ENCODE measurements at places on chromosomes 13 and 19.

GRCh38 chr19:38792250-38793111 is 3.5 kb downstream of the LGALS7B start:
- DNase-seq, result peak; percentile 64

DNA sequence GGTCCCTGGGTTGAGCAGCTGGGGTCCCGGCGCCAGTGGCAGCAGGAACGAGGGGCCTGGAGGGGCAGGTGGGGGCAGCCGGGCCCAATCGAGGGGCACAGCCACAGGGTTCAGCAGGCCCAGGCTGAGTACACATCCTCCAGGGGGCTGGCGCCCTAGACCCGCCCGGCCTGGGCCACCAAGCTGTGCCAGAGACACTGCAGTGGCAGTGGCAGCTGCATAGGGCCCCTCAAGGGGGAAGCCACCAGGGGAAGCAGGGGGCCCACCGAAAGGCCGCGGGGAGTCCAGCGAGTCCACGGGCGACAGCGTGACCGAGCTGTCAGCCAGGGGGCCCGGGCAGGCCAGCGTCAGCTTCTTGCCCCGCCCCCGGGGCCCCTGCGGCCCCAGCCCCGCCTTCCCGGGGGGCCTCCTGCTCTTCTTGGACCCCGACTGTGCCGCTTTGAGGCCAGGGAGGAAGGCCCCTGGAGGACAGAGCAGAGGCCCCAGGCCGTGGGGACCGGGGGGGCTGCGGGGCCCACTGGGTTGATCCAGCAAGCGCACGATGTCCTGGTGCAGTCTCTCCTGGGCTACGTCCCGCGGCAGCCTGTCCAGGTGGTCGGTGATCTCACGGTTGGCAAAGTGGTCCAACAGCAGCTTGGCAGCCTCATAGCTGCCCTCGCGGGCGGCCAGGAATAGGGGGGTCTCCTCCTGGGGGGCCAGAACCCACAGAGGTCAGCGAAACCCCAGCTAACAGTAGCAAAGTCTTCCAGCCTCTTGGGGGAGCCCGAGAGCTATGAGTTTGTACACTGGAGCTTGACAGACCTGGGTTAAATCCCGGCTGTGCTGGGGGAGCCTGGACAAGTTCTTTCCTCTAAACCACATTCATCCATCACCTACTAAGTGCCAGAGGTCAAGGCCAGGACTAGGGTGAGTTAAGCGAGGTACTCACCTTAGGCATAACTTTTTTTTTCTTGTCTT is 39.5 kb downstream of the NOTCH3 start:
- DNase-seq, result no peak

DNA sequence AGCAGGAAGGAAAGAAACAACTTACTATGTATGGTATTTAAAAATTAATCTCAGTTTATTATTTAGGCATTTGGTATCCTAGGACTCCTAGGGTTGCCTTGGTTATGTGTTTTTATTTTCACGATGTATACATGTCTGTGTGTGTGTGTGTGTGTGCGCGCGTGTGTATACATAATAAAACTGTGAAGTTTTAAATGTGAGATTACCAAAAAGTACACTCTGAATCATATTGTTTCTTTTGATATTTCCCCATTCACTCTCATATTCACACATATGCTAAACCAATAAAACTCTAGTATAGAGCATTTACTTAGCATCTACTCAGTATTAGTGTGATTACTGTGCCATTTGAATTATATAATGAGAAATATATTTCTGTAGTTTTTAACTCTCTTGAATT is 30.8 kb upstream of the NDFIP2 start:
- peak; percentile 56 for DNase-seq

GRCh38 chr13:97113231-97114001 is 108.7 kb upstream of the MBNL2 start:
- no peak for DNase-seq

DNA sequence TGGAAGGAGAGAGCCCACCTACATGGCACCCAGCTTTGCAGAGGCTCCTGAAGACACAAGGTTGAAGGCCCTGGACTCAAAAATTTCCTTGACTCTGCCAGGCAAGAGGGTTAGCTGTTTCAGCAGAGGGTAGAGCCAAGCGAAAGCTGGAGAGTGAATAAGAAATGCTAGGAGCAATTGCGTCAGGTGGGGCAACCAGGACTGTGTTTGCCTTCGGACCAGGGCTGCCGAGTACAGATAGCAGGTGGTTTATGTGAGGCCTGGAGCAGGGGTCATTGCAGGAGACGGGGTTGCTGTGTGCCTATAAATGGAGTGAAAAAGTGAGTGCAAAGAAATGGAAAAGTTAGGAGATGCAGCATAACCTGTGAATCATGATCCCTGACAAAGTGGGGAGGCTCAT is 59.1 kb downstream of the IRS2 start:
- no peak for DNase-seq

DNA sequence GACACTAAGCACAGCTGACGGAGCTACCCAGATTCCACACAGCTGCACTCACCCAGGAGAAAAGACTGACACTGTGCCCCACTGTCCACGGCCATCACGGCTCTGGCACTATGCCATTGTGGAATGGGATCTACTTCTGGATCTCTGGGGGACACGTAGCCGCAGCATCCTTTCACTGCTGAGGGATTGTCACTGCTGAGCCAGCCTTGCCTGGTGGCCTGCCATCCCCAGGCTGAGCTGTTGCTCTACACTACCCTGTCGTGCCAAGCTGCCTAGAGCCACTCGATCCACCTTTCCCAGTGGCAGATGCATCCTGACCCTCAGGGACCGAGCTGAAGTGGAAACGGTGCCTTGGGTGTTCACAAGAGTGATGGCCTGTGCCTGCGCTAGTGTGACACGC is 5.0 kb upstream of the LILRB5 start:
- no peak for DNase-seq

GRCh38 chr19:43524922-43525835 is 1.8 kb downstream of the ETHE1 start:
- DNase-seq, result peak; percentile 50

DNA sequence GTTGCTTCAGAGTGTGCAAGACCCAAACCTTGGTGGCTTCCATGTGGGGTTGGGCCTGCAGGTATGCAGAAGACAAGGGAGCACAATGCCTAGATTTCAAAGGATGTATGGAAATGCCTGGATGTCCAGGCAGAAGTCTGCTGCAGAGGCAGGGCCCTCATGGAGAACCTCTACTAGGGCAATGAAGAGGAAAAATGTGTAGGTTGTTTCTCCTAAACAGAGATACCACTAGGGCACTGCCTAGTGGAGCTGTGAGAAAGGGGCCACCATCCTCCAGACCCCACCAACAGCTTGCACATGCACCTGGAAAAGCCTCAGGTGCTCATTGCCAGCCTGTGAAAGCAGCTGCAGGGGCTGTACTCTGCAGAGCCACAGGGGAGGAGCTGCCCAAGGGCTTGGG is 532.6 kb upstream of the GPC6 start:
- no peak for DNase-seq
